Activated naive CD8-positive, alpha-beta T cell treated with anti-CD3 and anti-CD28 coated beads for 36 hours (primary cell): ENCODE measurements at places on chromosomes 16 and 17.
A peak's percentile ranks its signal among the peaks of the same experiment; 100 is the strongest.

GRCh38 chr16:17977260-17977659 is 359.3 kb downstream of the NPIPA8 start:
- DNase-seq: no peak

- no peak for DNase-seq
Observed at GRCh38 chr16:86073763-86074493, 175.0 kb downstream of the IRF8 start.

DNA sequence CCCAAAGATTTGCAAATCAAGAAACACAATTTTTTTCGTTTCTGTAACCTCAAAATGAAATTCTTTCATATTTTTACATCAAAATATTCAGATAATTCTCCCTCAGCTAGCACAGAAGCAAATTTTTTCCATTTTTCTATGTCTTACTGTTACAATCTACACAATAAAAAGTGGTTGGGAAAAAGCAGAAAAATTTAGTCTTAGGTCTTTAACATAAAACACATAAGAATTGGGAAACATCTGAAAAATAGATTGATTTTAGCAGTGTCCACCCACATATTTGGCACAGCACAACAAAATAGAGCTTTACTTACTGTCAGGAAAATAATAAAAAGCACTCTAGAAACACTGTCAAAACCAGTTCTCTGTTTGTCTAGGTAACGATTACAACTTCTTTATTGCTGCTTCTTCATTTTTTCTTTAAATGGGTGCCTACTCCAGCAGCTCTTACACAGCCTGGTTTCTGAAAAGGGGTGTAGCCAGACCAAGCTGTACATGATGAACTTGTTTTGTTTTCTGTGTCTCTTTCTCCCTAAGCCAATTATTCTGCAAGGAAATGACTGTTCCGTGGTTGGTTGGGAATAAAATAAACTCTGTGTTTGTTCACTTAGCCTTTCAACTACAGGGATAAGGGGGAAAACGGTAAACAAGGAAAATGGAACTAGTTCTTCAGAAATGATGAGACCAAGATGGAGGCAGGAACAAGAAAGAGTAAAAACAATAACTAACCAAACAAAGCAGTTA is at the start of gene ABCA6:
TSS of gene ABCA6 (minus strand) at position 465 of the 744 bp plus-strand sequence. CDS start 1,192 bp downstream, outside the sequence.
- DNase-seq: no peak

GRCh38 chr17:2230877-2231276 is 72.7 kb downstream of the SMG6 start:
- DNase-seq: no peak

GRCh38 chr16:87960296-87960695 is 9.1 kb downstream of the BANP start:
- DNase-seq: no peak

GRCh38 chr17:29838961-29839360 is 91.1 kb downstream of the SSH2 start:
- no peak for DNase-seq

DNA sequence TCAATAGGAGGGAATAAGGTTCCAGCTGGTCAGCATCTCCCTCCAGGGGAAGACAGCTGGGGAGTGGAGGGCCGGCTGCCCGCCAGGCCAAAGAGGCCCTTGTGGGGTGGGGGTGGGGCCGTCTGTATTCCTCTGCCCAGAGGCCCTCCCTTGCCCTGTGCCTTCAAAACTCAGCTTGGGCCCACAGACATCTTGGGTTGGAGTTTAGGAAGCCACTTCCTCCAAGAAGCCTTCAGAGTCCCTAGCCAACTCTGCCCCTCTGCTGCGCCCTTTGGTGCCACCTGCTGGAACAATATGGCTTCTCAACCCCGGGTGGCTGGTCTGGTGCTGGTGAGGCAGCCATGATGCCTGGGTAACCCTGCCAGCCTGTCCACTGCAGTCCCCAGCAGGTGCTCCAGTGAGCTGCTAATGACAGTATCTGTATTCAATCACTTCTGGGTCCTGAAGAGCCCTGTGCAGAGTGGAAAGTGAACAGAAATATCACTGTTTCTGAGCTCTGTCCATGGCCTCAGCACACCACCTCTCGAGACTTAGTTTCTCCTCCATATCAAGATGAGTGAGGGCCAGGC is 16.7 kb downstream of the HSD11B2 start:
- peak; percentile 72 for DNase-seq

GRCh38 chr17:18951941-18952842 is at the start of gene SLC5A10:
SLC5A10 (plus strand) TSS chr17:18952165; CDS start chr17:18952206, 41 bp downstream.
- DNase-seq: no peak

GRCh38 chr17:68854452-68854851 is 100.7 kb downstream of the ABCA8 start:
- DNase-seq: no peak

DNA sequence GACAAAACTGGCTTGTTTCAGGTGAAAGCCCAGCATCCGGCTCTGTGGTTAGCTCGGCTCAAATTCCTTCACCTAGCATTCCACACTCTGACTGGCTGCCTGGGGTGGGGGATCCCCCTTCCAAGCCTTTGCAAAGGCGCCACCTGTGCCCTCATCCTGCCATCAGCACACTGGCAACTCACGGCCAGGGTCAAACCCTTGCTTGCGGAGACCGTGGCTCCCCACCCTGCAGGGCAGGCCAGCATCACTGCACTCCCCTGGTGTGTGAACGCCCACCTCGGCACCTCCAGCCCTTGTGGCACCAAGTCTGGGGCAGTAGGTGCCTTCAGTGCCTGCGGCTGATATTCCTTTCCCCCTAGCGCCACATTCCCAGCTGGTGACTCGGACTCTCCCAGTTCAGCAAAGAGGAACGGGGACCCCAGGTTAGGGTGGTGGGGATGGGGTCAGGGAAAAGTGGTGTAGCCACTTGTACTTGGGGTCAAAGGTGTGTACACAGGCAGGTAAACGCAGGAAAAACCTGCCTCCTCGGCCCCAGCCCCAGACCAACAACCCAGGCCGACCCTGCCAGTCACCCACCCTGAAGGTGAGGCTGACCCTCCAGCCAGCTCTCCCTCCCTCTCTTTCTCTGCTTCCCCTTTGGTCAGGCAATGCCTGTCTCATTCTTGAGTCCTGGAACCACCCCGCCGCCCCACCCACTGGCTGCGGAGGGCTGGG is 1.1 kb downstream of the FLII start:
- DNase-seq: peak; percentile 27

- peak; percentile 59 for DNase-seq
Observed at GRCh38 chr16:2919511-2920255, 8.0 kb downstream of the FLYWCH1 start.

GRCh38 chr16:89115216-89115861 is 21.7 kb downstream of the ACSF3 start:
- peak; percentile 79 for DNase-seq

GRCh38 chr17:78343187-78343542 is 16.7 kb downstream of the SOCS3 start:
- DNase-seq: no peak

DNA sequence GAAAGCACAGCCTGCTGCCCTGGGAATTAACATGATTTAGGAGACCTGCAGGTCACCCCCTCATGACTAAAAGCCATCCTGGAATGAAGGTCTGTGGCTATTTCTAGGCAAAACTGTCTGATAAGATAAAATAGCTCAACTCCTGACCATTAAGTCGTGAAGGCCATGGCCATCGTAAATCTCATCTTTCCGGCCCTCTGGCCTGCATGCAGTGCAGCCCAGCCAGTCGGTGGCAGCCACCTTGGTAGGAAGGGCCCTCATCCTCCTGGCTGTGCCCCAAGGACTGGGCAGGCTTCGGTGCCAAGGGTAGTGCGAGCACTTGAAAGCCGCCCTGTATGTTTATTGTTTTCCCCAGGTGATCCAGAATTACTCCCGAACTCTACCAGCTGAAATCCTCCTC is 18.2 kb upstream of the MEOX1 start:
- no peak for DNase-seq

- no peak for DNase-seq
Observed at GRCh38 chr17:8249621-8250500, 772 bp downstream of the PFAS start.

DNA sequence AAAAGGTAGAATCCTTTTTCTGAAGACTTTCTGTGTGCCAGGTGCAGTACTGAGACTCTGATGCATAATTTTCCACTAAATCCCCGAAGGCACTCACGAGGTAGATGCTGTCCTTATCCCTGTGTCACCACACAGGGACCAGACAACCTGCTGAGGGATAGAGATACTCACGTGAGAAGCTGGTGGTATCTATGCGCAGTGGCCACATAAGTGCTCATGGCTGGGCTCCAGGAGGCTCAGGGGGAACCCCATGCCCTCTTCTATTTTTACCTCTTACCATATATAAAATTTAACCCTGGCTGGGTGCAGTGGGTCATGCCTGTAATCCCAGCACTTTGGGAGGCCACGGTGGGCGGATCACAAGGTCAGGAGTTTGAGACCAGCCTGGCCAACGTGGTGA is 38.3 kb downstream of the NT5M start:
- DNase-seq: no peak

DNA sequence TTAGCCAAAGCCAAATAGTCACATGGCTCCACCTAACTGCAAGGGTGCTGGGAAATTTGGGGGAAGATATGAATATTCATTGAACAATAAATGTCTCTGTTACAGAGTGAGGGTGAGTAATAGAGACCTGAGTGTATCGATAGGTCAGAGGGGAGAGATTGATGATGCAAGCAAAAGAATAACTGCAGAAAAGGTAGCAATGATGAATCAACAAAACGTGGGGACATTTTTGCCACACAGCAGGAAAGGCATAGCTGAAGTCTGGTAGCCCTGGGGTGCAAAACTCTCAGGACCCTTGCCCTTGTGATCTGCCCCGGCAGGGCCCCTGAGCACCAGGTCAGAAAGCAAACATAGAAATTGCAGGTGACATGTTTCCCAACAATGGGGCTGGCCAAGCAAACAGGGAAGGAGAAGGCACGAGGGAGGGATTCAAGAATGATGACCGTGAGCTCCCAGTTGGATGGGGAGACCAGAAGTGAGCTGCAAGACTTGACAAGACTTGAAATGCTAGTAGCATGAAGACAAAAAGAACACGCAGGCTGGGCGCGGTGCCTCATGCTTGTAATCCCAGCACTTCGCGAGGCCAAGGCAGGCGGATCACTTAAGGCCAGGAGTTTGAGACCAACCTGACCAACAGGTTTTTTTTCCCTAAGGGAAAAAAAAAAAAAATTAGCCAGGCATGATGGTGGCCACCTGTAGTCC is 12.7 kb upstream of the HERPUD1 start:
- no peak for DNase-seq

DNA sequence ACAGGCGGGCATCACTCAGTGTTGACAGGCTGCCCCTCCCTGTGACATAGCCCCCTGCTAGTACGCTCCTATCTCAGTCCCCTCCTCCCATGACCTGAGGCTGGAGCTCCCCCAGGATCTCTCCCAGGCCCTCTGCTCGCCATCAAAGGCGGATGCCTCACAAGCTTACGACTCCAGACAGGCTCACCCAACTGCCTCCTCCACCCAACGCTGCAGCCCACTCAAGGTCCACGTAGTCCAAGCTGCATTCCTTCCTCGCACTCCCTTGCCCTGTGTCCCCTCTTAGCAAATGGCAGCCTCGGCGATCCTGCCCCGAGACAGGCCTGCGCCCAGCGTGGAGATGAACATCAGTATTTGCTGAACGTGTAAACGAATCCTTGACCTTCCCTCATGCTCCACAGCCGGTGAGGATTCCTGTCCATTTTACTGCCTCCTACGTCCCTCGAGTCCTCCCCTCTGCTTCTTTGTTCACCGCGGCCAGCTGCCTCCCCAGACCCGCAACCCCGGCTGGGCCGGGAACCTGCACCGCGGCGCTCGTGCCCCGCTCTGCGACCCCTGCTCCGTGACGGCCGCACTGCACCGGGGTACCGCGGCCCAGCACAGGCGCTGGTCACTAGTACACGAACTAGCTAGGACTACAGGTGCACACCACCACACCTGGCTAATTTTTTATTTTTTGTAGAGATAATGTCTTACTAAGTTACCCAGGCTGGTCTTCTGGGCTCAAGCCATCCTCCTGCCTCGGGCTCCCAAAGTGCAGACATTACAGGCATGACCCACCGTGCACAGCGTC is 838 bp upstream of the TMEM97 start:
- peak; percentile 29 for DNase-seq

- DNase-seq: no peak
Observed at GRCh38 chr17:66165537-66166123, 26.3 kb downstream of the CEP112 start.

GRCh38 chr16:12646490-12647274 is 157.0 kb downstream of the CPPED1 start:
- DNase-seq: peak; percentile 47

DNA sequence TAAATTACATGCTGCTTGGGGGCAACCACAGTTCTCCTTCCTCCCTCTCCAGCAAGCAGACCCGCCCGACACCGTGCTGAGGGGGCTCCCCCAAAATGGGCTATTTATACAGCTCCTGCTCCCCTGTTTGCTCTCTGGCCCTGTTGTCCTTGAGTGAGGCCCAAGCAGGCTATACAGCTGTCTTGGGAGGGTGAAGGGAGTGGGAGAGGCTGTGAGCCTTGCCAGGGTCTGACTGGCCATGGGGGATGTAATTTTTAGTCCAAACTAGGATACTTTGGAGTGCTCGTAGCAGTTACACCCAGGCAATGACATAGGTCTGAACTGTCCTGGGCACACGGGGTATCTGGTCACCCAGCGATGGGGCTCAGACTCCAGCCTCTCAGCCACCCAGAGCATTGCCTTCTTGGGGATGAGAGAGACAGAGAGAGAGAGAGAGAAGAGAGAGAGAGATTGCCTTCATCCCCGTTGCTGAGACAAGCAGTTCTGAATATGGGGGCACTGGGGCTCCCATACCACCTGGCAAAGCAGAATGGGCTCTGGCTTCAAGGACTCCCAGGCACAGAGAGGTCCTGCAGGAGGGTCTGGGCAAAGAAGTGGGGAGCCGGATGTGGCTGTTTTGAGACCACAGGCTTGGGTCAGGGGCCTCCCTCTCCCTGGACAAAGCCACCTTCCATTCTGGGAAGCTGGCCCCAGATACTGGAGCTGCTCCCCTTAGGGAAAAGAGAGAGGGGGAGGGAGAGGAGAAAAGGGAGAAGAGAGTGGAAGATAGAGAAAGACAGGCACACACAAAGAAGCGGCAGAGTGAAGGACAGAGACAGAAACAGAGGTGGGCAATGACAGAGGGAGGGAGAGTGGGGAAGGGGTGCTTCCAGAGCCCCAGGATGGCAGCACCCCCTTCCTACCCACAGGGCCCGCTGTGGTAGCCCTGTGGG is 10.7 kb upstream of the TMEM92 start:
- DNase-seq: no peak

- DNase-seq: no peak
Observed at GRCh38 chr17:74465378-74466110, 890 bp upstream of the CD300A start.
